GM23248 (cell line): ENCODE measurements at places on chromosomes 12 and 14. TPM values are rescaled to one million over a fixed set of nuclear protein-coding genes. Genes with fewer than 3 reads are reported as not detected.

GRCh38 chr12:25388183-25388582 lies 137.5 kb upstream of the KRAS start:
- peak; percentile 21 for DNase-seq

The TPCN1 gene
- total RNA-seq, result 9.0 and 11.6 TPM in 2 replicates

DNA sequence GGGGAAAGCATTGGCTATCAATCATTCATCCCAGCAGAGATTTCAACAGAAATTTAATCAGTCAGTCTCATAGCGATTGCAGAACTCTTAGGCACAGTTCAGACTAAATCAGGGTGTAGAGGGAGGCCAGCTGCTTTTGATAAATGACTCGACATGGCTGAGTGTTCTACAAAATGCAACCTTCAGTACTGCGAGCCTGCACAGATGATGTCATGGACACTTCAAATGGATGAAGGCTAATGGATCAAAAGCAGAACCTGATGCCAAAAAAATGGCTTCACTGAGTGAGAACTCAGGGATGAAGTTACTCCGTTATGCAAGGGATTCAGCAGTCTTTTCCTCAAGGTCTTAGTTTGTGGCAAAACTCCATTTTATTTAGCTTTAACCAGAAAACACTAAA lies 167.3 kb downstream of the DACT1 start:
- DNase-seq, result peak; percentile 62

The CCDC63 gene
- total RNA-seq, result not detected in 2 replicates

The FAM222A gene
- 0.89 and 0.97 TPM in 2 replicates for total RNA-seq

DNA sequence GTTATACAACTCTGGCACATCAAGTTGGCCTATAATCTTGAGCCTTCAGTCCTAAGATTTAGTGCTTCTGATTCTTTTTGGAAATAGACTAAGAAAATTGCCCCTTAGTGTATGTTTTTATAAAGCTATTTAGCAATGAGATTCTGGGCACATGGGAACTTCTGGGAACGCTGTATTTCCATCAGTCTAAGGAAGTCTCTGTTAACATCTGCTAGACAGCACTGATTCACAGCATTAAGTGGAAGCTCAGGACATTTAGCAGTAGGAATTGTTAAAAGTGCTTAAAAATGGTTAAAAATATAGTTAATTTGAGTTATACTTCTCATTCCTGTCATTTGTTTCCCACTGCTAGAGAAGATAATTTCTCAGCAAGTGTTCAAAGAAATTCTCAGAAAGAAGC lies 579.1 kb downstream of the SLC16A7 start:
- peak; percentile 39 for DNase-seq

GRCh38 chr12:65510584-65511050 lies 232.1 kb downstream of the MSRB3 start:
- no peak for DNase-seq

DNA sequence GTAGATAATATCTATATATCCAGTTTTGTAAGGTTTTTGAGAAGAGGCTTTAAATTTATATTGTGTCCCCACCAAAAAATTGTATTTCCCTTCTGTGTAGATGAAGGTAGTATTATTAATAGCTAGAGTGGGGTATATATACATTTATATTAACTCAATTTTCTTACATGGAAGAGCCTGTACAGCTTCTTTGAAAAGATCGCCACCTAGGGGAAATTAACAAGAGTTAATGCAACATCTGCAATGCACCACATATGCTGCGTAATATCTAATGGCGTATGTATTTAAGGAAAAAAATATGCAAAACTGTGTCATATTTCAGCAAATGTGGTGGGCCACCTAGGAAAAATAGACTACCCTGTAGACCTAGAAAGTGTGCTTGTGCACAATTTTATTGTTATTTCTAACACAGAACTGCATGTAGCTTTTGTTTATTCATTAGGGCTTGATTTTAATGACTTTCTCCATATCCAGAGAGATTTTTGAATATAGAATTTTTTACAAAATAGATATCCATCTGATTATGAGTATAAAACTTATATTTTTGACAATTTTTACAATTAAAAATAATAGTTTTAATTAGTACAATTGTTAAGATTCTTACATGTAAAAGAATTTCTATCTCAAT lies 14.0 kb downstream of the CCER1 start:
- peak; percentile 76 for DNase-seq

DNA sequence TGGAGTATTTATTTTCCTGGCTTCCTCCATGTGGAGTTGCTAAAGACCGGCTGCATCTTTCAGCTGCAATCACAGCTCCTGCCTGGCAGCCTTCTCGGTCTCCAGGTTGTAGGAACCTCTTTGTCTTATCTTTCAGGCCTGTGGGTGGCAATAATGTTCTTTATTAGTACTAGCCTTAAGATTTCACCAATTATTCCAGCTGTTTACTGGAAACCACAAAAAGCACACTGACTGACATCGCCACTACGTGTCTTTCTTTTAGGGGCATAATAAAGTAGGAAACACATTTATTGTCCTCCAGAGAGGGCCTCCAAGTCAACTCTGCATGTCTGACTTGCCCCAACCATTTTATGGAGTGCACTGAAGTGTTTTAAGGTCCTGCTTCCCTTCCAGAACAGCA lies 1116.5 kb upstream of the TMEM132C start:
- DNase-seq, result no peak

The TAS2R19 gene
- total RNA-seq, result 2.6 and 3.7 TPM in 2 replicates

The CIROP gene
- not detected in 2 replicates for total RNA-seq

GRCh38 chr14:104676130-104676693 lies 13.2 kb upstream of the INF2 start:
- DNase-seq, result no peak

The TRPV4 gene
- total RNA-seq, result 0.65 and 1.6 TPM in 2 replicates

- no peak for DNase-seq
Measured at GRCh38 chr12:123907726-123908476, 64.7 kb downstream of the CCDC92 start.

The IFI27L2 gene
- total RNA-seq, result 61.7 and 95.3 TPM in 2 replicates

The HCAR3 gene
- not detected in 2 replicates for total RNA-seq

DNA sequence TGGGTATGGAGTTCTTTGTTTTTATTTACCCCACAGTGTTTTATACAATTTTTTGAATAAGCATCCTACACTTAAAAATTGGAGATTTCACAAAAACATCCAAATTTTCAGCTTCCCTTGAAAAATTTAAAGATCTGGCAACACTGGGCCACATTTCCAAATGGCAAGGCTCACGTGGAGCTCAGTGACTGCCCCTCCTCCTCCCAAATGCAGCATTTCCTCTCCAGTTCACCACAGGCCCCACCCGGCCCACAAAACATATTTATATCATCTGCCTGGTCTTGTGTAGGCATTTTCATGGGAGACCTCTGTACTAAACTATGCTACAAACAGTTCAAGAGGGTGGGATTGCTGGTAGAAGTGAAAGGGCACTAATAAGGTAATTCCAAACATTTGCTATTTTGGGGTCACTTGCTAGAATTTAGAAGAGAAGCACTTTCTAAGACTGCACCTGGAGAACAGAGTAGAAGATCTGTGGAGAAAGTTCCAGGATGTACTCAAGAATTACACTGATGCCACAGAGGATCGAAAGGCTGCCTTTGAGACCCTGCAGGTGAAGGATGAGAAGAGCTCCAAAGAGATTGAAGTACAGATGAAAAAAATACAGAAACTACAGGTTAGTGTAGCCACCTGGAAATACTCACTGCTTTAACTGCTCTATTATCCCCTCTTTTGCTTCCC lies 7.3 kb downstream of the FKBP11 start:
- DNase-seq, result no peak

The PMCH gene
- total RNA-seq, result not detected in 2 replicates

The CNTN1 gene
- 0.32 and 0.51 TPM in 2 replicates for total RNA-seq

DNA sequence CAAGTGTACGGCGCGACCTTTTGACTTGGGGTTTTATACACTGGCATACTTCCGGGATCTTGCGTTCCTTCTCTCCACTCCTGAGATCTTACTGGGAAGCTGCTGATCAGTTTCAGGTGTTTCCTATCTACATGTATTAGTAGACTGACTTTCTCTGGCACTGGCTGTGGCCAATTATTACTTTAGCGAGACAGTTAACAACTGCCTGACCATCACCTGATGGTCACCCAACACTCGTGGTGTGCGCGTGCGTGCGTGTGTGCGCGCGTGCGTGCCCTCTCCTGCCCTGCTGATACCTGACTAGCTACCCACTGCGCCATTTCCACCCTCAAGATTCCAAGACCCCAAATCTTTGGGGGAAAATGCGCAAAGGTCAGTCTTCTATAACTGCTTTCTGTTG lies 249.9 kb downstream of the AEBP2 start:
- no peak for DNase-seq

The IQSEC3 gene
- not detected in 2 replicates for total RNA-seq

DNA sequence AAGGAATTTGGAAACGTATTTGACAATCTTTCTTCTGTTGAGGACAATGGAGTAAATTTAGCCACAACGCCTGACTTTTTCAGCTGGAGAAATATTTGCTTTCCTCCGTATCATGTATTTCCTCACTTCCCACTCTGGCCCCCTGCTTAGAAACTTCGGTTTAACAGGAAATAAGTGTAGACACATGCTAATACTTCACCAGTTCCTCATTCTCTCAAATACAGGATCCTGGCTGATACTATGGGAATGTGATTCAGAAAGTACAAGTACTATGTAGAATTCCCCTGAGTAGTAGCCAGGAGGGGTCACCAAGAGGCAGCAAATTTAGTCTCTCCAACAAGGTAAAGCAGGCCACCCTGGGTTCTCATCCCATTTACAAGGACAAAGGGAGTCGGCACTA lies 58.0 kb downstream of the FAR2 start:
- DNase-seq, result no peak

- DNase-seq, result peak; percentile 59
Measured at GRCh38 chr14:35140718-35141581, 18.6 kb downstream of the PRORP start.

The IGF1 gene
- total RNA-seq, result 1.4 and 2.9 TPM in 2 replicates

The P2RX2 gene
- not detected in 2 replicates for total RNA-seq

The C12orf54 gene
- not detected in 2 replicates for total RNA-seq

GRCh38 chr14:35034440-35034833 lies 11.6 kb upstream of the FAM177A1 start:
- DNase-seq, result no peak

GRCh38 chr12:131844656-131845055 lies 16.5 kb downstream of the MMP17 start:
- DNase-seq, result no peak

DNA sequence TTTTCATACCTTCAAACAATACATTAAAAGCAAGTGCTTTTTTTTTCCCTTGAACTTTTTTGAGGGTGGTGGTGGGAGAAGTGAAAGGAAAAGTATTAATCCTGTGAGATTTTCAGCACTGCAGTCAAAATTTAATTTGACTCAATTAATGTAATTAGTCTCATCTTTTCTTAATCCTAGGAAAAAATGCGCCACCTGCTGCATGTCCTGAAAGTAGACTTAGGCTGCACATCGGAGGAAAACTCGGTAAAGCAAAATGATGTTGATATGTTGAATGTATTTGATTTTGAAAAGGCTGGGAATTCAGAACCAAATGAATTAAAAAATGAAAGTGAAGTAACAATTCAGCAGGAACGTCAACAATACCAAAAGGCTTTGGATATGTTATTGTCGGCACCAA lies 52.2 kb downstream of the SPATA7 start:
- DNase-seq, result peak; percentile 17

The ZNF664 gene
- total RNA-seq, result 29.1 and 36.3 TPM in 2 replicates

The ABCD2 gene
- 0.11 TPM in 1 of 2 replicates, not detected in the other for total RNA-seq

The TMEM179 gene
- not detected in 2 replicates for total RNA-seq

DNA sequence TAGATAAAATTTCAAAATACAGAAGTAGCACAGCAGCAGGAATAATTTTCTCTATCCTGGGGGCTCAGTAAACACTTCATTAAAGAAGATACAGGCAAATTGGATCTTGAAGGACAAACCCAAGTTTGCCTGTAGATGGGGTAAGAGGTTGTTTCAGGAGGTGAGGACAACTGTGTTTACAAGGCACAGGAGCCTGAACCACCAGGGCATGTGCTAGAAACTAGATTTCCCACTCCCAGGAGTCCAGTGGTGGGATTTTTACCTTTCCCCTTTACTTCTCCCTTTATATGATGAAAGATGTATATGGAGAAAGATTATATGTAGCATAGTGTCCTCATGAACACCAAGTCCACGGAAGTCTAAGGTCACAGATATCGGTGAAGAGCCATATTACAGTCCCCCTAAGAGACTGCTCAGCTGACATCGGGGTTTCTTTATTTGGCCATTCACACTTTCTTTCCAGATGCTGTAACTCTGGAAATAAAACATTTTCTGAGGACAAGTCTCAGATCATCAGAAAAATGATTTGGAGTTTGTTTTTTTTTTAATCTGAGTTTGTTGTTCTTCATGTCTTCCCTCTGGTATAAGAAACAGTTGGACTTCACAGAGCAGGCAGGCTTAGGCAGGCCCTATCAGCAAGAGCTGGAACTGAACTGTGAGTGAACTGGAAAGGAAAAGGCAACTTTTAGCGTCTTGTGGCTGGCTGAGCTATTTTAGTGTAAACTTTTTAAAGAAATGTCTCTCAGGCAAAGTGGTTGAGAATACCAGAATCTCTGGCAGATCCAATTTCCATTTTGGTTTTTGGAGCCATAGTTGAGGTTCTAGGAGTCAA lies 8.0 kb upstream of the EVL start:
- DNase-seq, result peak; percentile 36

GRCh38 chr14:52354242-52354641 lies 40.1 kb downstream of the PTGER2 start:
- DNase-seq, result no peak

DNA sequence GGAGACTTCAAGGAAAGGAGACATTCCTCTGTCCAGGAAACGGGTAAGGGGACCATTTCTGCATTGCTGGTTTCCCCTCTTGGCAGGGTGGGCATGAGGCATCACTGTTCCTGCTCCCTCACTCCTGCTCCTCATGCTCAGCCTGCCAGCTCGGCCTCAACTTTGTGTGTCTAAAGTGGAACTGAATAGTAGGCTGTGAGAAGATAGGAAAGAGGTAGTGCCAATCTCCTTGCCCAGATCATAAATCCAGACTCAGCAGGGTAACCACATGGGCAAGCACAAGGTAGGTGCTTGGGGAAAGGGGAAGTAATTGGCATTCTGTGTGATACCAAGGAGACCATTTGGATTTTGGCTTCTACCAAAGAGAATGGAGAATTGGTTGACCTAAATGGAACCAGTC lies 2.6 kb downstream of the LTB4R start:
- no peak for DNase-seq
